CD4-positive, alpha-beta T cell treated with Interleukin-1 beta for 1 hour (primary cell): ENCODE measurements at places on chromosomes 1 and 21.

DNA sequence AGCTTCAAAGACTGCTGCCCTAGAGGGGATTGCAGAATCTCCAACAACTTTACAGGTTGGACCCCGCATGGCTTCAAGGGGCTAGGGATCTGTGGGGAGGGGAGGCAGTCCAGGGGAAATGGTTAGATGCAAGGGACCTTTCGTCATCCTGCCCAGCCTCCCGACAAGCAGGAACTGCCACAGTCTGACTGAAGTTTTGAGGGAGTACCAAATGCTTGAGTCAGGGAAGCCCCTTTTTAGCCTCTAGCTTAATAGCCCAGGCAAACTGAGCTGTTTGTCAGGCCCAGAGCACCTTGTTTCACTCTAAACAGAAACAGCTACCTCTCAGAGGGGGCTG is 1.1 kb downstream of the TOR3A start:
- peak; percentile 38 for DNase-seq

GRCh38 chr1:29793101-29793546 is 556.8 kb downstream of the PTPRU start:
- peak; percentile 35 for DNase-seq

DNA sequence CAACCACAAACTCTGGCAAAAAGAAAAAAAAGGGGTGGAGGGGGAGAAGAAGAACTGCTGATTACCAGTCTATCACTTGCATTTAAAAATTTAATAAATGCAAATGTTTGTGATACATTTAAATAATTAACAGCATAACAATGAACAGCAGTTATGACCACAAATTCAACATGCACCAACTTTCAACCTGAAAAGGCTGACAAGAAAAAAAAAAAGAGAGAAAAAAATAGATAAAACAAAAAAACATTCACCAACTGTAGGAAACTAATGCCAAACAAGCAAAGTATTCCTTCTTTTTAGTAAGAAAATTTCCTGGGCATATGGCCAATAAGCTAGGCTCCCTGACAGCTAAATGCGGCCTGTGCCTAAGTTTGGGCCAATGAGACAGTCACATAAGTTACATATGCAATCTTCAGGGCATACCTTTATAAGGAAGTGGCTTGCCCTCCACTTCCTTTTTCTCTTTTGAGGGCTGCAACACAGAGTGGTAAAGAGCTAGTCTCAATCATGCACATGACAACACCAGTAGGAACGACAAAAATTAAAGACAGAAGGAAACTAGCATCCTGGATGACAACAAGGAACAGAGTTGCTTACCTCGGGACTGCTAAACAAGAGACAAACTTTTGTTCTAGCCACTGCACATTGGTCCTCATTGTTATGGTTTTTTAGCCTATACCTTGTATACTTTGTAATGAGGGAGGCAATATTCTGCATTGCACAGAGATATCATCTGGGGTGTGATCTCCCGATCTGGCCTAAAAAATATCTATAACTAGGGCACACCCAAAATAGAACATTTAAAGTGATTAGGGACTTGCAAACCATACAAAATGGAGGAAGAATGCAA is 24.2 kb upstream of the PHTF1 start:
- peak; percentile 73 for DNase-seq

DNA sequence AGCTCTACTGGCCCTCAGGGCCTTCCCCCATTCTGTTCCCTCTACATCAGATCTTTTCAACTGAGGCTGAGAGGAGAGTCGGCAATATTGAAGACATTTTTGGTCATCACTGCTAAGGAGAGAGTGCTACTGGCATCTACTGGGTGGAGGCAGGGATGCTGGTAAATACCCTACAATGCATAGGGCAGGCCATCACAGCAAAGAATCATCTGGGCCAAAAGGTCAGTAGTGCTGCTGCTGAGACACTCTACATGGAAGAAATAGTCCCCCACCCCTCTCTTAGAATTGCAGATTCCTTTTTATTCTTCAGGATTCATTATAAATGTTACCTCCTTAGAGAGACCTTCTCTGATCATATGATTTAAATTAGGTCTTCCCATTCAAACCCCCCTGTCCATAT is 94.3 kb downstream of the JAK1 start:
- DNase-seq = no peak

- no peak for DNase-seq
Measured at GRCh38 chr1:159987186-159987585, 33.1 kb upstream of the SLAMF9 start.

DNA sequence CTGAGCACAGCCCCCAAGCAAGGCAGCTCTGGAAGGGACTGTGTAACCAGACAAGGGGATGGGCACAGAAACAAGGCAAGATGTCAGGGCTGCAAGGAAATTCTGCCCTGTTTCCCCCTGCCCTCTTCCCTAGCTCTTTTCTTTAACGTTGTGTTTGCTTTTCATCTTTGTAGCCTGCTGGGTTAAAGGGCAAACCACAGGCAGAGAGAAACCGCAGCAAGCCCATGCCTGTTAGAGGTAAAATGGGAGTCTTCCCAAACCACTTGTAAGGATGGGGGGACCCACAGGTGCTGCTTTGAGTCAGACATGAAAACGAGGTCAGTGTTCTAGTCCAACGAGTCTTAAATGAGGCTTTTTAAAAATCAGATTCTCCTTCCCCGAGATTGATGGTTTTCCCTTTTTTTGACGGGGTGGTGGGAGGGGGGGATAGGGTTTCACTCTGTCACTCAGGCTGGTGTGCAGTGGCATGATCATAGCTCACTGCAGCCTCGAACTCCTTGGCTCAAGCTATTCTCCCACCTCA is 13.3 kb downstream of the TGFBR3 start:
- DNase-seq = peak; percentile 25

DNA sequence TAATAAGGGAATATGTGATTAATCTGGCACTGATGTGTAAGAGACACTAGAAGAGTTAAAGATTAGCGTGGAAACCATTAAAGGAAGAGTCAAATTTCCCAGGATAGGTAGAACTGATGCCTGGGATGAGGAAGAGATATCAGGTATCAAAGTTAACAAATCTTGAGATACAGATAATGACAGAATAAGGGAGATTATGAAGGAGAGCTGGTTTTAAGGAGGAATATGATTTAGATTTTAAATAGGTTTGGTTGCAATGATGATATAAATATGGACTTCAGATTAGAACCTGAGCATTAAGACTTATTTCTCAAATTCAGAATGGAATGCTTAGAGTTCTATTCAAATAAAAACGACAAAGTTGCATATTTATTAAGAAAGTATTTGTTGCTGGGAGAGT is 26.2 kb downstream of the MAGI3 start:
- DNase-seq = no peak

DNA sequence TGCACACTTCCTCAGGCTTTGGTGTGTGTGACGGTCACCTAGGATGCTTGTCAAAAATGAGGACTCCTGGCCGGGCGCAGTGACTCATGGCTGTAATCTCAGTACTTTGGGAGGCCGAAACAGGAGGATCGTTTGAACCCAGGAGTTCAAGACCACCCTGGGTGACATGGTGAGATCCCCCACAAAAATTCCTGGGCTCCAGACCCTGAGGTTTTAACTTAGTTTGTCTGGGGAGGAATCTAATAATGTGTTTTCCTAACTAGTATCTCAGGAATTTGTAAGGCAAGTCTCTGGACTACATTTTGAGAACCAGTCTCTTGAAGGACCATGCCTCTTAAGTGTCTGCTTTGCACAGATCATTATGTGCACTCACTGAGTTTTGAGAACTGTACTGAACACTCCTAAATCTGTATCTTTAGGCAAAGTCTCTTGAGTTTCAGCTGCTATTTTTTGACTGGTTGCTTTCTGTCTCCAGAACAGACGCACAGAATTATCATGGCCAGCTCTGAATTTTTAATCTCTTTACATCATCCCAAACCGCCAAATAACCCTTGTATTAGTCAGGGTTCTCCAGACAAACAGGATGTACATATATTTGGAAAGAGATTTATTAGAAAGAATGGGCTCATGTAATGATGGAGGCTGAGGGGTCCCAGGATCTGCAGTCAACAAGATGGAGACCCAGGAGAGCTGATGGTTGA is 45.5 kb upstream of the VANGL1 start:
- DNase-seq = no peak

GRCh38 chr1:110286564-110286963 is 52.6 kb upstream of the RBM15 start:
- no peak for DNase-seq
